ENCODE measurements at places on chromosomes 2 and 18. TPM values are rescaled to one million over a fixed set of nuclear protein-coding genes. Genes with fewer than 3 reads are reported as not detected.

DNA sequence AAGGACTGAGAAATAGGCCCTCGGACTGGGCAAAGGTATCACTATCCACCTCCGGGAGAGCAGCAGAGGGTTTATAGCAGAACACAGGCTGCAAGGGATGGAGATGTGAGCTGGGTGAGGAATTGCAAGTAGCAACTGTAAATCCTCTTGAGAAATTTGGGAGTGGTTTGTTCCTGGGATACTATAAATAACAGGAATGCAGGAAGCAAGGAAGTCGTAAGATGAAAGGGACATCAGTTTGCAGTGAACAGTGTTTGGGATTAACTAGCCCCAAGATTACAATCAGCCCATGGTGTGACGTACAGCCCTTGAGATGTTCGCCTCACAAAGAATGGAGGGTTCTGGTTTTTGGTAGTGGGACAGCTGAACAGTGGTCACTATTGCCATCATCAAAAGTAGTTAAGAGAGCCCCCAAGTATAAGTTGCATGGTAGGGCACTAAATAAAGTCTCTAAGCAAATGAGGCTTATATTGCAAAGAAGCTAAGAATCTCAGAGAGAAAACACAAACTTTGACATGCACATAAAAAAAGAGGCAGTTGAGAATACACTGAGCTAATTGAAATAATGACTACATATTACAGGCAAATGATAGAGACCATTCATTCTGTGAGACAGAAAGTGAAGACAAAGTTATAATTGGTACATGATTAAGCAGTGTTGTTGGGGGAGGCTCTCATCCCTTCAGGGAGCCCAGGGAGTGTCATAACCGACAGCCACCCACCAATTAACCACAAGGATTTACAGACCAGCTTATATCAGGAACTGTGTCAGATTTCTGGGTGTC, 362.5 kb upstream of the ACVR2A start:
- no peak overlapping the region for H3K4me3 ChIP-seq
- DNase-seq: no peak
- no peak overlapping the region for H3K27ac ChIP-seq

GRCh38 chr2:170436077-170436943, 258.4 kb downstream of the MYO3B start:
- H3K27ac ChIP-seq: no peak overlapping the region
- no peaks in the 10 kb centered on the region for H3K36me3 ChIP-seq
- H3K27me3 ChIP-seq: peaks cover 38% of the 10 kb centered on the region
- no peaks in the 10 kb centered on the region for H3K4me1 ChIP-seq
- no peak overlapping the region for H3K4me3 ChIP-seq
- DNase-seq: no peak

Gene CD302
- total RNA-seq: 4.2 TPM

Gene TMEM247
- total RNA-seq: not detected

Gene ANKRD36C
- total RNA-seq: 47.0 TPM

Gene TUBA3E
- not detected for total RNA-seq

All from type B pancreatic cell (in vitro differentiated cells).